ENCODE measurements at places on chromosomes 1 and 21. TPM values are rescaled to one million over a fixed set of nuclear protein-coding genes. Genes with fewer than 3 reads are reported as not detected.
A peak's percentile ranks its signal among the peaks of the same experiment; 100 is the strongest.

DNA sequence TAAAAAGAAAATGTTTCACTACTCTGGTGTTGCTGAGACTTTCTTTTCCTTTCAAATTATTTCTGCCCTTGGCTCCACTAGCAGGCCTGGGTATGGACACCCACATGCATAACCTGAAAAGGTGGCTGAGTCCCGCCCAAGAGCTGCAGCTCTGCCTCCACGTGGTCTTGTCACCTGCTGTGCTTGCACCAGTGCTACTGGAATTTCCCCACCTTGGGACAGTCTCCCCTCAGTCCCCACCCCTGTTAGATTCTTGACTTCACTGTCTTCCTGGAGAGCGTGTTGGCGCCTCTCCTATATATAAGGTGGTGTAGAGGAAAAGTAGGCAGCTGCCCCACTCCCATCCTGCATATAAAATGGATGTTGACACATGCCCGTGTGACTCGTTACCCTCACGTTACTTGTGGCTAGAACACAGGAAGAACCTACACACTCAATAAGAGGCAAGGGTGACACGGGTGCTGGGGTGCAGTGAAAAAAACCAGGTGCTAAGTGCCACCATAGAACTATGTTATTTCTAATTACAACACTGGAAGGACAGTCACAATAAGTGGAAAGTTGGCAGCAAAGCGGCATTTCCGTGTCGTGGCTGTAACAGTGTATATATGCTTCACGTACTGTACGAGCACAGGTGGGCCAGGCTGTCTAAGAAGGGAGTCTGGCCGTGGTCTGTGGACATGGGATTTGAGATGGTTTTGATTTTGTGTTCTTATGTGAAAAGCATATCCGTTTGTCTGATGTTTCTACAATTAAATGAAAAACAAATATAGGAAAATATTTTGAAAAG is 61.0 kb downstream of the POFUT2 start:
- peak overlapping the region; percentile 8 for H3K4me3 ChIP-seq
- peaks cover 20% of the 10 kb centered on the region for H3K4me1 ChIP-seq
- peak; percentile 37 for ATAC-seq

DNA sequence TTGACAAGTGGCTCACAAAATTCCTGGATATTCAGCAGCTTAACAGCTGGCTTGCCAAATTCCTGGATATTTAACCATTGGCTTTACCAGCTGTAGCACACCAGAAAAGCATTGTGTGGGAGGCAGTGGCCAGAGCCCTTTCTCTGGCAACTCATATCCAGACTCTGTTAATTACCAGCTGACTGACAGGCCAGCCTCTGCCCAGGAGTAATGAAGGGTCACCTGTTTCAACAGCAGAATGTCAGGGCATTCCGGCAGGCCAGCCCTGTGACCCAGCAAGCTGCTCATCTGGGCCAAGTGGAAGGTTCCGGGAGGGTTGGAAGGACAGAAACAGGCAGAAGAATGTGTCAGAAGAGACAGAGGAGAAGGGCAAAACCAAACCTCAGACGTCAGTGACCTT is 35.2 kb upstream of the KIRREL1 start:
- no peak for ATAC-seq
- H3K27me3 ChIP-seq: peaks cover 43% of the 10 kb centered on the region
- H3K4me3 ChIP-seq: no peak overlapping the region
- peaks cover 5% of the 10 kb centered on the region for H3K4me1 ChIP-seq
- no peaks in the 10 kb centered on the region for H3K36me3 ChIP-seq
- no peak overlapping the region for H3K27ac ChIP-seq

CELSR2 gene
- total RNA-seq: 0.77 TPM

DNA sequence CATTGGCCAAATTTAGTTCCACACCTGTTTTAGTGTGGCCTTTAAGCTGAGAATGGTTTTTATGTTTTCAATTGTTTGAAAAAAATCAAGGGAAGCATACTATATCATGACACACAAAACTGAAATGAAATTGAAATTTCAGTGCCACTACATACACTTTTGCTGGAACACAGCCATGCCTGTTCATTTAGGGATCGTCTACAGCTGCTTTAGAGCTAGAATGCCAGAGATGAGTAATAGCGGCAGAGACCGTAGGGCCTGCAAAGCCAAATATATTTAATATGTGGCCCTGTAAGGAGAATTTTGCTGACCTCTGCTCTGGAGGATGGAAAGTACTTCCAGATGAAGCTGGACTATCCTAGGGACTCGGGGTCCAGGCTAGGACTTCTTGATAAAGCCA is 62.5 kb upstream of the LYST start:
- no peak overlapping the region for H3K4me3 ChIP-seq
- no peaks in the 10 kb centered on the region for H3K36me3 ChIP-seq
- no peak for ATAC-seq
- no peak overlapping the region for H3K27ac ChIP-seq
- H3K4me1 ChIP-seq: no peaks in the 10 kb centered on the region
- no peaks in the 10 kb centered on the region for H3K27me3 ChIP-seq

CLEC20A gene
- total RNA-seq: not detected

GRCh38 chr21:27681038-27681437 is 714.1 kb upstream of the ADAMTS5 start:
- H3K27me3 ChIP-seq: no peaks in the 10 kb centered on the region
- no peak overlapping the region for H3K27ac ChIP-seq
- H3K4me1 ChIP-seq: no peaks in the 10 kb centered on the region
- no peaks in the 10 kb centered on the region for H3K36me3 ChIP-seq

IVL gene
- not detected for total RNA-seq

DNA sequence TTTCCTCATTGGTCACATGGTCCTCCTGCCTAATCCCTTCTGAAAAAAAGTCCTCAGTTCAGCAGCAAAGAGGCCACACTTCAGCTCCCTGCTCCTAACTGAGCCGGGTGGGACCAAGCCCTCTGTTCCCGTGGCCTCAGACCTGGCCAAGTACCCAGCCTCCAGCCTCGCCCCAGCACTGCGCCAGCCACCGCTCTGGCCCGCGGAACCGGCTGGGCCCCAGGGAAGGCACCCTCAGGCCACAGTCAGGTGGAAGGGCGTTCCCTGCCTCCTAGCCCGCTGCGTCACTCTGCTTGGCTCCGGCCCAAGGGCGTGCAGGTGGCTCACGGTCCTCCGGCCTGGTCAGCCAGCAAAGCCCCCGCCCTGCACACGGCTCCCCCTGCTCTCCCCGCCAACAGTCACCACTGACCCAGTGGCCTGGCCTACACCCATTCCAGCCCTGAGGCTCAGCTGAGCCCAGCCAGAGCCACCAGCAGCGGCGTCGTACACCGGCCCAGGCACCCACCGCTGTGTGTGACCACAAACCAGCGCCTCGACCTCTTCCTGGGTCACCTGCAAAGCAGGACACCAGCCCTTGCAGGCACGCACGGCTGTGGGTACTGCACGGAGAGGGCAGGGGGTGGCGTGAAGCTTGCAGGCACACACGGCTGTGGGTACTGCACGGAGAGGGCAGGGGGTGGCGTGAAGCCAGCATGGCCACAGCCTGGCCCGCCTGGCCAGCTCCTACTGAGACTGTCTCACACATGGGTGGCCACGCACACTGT is 19.4 kb downstream of the NADK start:
- ATAC-seq: no peak
- peaks cover 79% of the 10 kb centered on the region for H3K36me3 ChIP-seq
- no peaks in the 10 kb centered on the region for H3K27me3 ChIP-seq

FAM167B gene
- 0.99 TPM for total RNA-seq

DNA sequence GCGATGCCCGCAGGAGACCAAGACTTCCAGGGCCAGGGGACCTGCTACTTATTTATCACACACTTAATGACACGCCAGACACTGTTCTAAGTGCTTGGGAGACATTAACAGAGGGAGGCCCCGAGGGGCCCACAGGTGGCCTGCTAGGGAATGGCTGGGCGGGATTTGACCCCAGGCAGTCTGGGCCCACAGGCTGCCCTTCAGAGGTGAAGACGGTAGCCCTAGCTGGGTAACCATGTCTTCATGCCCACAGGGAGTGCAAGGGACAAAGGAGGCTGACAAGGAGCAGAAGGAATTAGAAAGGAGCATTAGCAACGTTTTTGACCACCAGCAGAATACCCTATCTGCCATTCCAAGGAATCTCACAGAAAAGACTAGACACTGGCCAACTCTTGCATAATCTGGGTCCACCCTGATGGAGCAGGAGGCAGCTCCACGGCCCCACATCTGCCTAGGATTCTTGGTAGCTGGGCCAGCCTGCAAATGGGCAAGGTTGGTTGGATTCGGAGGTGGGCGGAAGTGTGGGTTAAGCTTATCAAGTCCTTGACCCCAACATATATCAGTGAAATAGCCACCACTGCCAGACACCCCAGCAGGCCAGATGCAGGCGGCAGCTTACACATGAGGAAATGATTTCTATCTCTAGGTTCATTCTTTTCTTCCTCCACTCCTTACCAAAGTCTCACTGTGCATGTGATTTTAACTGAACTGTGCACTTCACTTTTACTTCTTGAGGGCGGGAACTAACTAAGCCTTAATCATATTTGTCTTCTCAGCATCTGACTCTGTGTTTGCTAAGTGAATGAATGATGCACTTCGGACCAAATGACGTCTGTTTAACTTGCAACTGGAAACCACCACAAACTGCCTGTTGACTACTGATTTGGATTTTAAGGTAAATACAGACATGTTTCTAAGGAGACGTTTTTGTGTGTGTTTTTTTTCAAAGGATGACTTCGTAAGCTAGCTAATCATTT is 3.4 kb upstream of the ETS2 start:
- H3K27me3 ChIP-seq: no peaks in the 10 kb centered on the region
- no peak for ATAC-seq
- H3K27ac ChIP-seq: peak overlapping the region; percentile 21
- H3K36me3 ChIP-seq: peaks cover 12% of the 10 kb centered on the region
- H3K4me1 ChIP-seq: peaks cover 11% of the 10 kb centered on the region

DNA sequence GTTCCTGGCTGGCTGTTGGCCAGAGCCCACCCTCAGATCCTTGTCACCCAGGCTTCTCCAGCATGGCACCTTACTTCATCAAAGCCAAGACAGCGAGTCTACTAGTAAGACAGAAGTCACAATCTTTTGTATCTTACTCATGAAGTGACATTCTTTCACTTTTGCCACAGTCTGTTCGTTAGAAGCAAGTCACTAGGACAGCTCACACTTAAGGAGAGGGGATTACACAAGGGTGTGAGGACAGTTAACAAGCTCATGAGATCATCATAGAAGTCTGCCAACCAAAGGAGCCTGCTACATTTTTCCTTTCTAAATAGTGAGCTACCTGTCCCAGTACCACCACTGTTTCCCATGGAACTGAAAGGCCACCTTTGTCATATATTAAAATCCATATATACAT is 61.5 kb downstream of the PACC1 start:
- peak overlapping the region; percentile 61 for H3K27ac ChIP-seq
- H3K4me1 ChIP-seq: no peaks in the 10 kb centered on the region
- H3K36me3 ChIP-seq: peaks cover 85% of the 10 kb centered on the region
- H3K4me3 ChIP-seq: no peak overlapping the region

CLDN19 gene
- total RNA-seq: not detected

DNA sequence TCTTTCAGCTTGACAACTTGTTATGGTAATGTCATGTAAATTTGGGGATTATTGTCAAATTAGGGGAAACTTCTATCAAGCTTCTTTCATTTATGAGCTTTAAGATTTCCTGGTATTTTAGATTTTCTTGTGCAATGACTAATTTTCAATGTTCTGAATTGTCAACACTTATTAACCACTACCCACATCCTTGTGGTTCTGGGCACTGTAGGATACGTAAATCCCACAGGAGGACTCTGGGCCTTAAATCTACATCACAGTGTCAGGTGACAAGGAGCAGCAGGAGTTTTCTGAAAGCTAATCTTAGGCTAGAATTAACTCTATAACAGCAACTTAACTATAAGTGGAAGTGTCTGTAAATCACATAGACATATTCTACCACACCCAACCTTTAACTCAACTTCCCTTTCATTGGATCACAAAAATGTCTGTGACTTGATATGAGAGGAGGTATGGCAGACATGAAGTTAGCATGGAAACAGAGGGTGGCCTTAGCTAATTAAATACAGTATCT is 397.7 kb downstream of the HLX start:
- no peak overlapping the region for H3K4me3 ChIP-seq
- no peaks in the 10 kb centered on the region for H3K36me3 ChIP-seq
- H3K4me1 ChIP-seq: no peaks in the 10 kb centered on the region
- peaks cover 16% of the 10 kb centered on the region for H3K27me3 ChIP-seq
- peak; percentile 43 for ATAC-seq

- no peaks in the 10 kb centered on the region for H3K4me1 ChIP-seq
- H3K27ac ChIP-seq: no peak overlapping the region
- ATAC-seq: peak; percentile 56
- H3K36me3 ChIP-seq: no peaks in the 10 kb centered on the region
- no peak overlapping the region for H3K4me3 ChIP-seq
Measured at GRCh38 chr1:111585447-111586086, 34.0 kb upstream of the RAP1A start.

GRCh38 chr1:40662864-40663263 is 2.6 kb downstream of the RIMS3 start:
- H3K27me3 ChIP-seq: no peaks in the 10 kb centered on the region
- H3K4me1 ChIP-seq: peaks cover 20% of the 10 kb centered on the region

ZSWIM5 gene
- total RNA-seq: 1.9 TPM
